CD8-positive, alpha-beta memory T cell (primary cell): ENCODE measurements at places on chromosomes 16 and 17. TPM values are rescaled to one million over a fixed set of nuclear protein-coding genes. Genes with fewer than 3 reads are reported as not detected.

AIPL1 gene
- not detected for total RNA-seq

CDT1 gene
- total RNA-seq = 97.6 TPM

BRIP1 gene
- total RNA-seq = 11.3 TPM

KRTAP2-3 gene
- not detected for total RNA-seq
